ENCODE measurements at places on chromosomes 4 and X.

DNA sequence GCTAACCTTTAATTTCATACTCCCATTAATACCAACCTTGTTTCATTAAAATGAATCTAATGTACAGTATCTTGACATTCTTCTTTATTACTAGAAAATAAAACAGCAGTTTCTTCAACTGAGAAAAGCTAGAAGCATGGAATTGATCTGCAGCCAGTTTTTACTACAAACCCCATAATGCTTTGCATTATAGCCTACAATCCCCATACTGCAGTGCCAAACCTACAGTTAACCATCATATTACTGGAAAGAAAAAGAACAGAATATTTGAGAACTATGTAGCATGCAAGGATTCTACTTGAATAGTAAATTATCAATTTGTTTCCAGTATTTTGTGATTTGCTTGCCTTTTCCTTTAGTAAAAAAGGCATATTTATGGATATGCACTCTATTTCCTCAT lies 3.2 kb upstream of the IL1RAPL1 start:
- no peak for DNase-seq

GRCh38 chr4:13322681-13323101 lies 161.4 kb downstream of the RAB28 start:
- DNase-seq, result no peak

DNA sequence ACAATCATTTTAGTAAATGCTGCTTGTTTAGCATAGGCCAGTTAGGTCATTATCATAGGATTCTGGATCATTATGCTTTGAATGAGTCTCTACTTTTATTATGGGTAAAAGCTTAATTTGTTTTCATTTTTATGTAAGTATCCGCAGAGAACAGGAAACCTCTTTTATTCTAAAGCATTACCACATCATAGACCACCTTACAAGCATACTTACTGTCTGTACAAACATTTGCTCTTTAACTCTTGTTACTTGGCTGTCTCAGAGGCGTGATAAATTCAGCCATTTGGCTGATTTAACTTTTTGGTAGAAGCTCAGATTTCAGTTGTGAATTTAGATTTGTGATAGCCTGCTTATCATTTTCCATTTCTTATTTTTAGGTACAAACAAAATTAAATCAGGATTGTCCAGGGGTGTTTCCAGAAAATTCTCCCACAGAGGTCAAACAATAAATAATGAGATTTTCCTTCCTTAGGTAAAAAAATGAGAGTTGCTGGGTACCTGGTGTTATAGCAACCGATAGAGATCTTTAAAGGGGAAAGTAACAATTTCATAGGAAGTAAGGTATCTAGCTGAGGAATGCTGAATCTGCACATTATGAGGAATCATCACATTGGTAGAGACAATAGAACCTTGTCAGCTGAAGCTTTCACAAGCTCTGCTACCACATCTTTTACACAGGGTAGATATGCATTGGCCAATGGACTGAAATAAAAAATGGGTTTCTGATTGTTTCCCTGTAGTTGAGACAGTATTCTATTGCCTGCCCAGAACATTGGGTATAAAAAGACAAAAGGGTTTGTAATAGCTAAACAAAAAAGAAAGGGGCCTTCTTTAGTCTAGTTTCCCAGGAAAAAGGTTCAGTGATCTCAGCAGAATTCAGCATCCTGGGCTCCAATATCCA lies 62.5 kb downstream of the NDNF start:
- DNase-seq, result no peak

DNA sequence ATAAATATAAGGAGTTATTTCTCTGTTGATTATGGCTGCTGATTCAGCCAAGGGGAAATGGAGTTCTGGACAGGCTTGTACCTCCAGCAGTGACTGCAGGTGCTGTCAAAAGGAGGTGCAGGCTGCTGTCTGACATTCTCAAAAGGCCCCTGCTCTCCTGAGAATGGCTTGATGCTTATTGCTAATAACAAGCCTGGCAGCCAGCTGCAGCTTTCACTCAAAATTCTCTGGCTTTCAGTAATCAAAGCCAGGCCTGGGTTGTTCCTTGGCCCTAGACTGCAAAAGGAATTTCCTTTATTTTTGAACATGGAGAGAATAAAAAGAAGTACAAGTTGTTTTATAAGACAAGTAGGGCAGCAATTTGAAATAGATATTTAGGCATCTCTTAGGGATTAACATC lies 575.9 kb downstream of the MID1IP1 start:
- DNase-seq, result no peak

- DNase-seq, result no peak
Measured at GRCh38 chrX:68846536-68846935, 17.7 kb downstream of the EFNB1 start.

- DNase-seq, result no peak
Measured at GRCh38 chrX:108123591-108124366, 32.2 kb downstream of the ATG4A start.

DNA sequence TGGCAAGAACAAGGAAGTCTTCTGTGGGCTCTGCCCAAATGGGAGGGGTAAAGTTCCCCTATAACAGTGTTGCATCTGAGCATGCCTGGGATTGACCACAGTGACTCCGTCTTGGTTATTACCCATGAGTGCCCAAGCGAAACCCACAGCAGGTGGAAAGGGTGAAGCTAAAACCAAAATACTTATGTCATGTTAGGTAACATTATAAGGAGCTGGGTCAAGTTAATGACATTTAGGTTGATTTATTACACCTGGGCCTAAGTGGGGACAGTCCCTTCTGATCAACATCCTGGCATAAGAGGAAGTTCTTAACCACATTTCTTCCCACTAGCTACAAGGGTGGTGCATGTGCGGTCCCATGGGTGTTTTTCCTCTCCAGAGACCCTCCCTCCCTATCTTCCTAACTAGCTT lies 1.3 kb upstream of the ZNF732 start:
- peak; percentile 34 for DNase-seq

DNA sequence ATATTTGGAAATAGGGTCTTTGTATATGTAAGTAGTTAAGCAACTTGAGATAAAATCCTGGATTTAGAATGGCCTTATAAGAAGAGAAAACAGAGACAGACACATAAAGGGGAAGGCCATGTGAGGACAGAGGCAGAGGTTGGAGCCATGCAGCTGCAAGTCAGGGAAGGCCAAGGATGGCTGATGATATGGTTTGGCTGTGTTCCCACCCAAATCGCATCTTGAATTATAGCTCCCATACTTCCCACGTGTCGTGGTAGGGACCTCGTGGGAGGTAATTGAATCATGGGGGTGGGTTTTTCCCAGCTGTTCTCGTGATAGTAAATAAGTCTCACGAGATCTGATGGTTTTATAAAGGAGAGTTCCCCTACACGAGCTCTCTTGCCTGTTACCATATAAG lies 76.3 kb downstream of the STK32B start:
- DNase-seq, result no peak

DNA sequence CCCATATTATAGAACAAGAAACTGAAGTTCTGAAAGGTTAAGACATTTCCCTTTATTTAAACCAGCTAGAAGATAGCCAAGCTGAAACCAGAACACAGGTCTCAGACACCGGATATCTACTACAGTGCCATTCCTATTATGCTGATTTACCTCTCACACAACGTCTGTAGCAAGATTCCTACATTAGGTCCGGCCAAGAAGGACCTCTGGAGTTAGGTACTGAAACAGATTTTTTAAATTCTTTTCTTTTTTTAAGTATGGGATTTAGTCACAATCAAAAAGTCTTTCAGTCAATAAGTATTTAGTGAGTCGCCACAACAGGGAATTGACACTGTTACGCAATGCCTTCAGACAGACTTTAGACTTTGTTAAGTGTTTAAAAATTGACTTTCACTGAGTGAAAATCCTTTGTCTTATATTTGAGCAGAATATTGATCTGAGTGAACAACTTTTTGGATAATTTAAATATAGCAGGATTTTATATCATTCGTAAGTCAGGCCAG lies 26.5 kb upstream of the SPANXN4 start:
- DNase-seq, result no peak

- DNase-seq, result no peak
Measured at GRCh38 chr4:90226734-90227133, 99.5 kb downstream of the CCSER1 start.

DNA sequence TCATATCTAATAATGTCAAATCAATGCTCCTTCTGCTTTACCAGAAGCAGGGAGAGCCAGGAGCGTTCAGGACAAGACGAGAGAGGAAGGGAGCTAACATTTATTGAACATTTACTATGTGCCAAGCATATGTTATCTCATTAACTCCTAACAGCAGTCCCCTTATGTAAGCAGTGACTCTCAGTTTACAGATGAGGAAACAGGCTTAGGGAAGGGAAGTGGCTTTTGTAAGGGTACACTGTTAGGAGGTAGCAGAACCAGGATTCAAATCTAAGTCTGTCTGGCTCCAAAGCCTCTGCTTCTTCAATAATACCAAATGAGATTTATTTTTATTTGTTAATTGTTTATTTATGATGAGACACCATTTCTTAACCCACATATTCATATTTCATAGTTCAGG lies 2.6 kb upstream of the STARD8 start:
- no peak for DNase-seq

DNA sequence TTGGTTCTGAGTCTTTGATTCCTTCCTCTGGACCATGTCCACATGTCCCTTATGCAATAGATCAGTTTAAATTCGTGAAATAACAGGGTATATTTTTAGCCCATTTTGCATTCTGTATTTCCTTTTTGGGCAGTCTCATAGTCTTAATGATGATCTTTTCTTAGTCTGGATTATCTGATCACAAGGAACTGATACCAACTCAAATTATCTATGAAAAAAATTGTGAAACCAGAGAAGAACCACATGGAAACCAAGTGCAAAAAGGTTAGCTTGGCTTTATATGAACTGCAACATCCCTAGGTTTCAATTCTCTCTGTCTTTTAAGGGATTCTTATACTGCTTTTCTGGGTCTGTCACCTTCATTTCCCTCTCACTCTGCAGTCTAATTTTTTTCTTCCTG lies 608.6 kb upstream of the AADAT start:
- no peak for DNase-seq

GRCh38 chr4:20126906-20127305 lies 124.8 kb upstream of the SLIT2 start:
- DNase-seq, result no peak

- DNase-seq, result peak; percentile 78
Measured at GRCh38 chrX:120468825-120469525, at the start of gene LAMP2. Gene LAMP2 (minus strand): TSS chrX:120469296. CDS start chrX:120469169, 127 bp downstream.

GRCh38 chr4:6824772-6825402 lies 42.4 kb downstream of the KIAA0232 start:
- DNase-seq, result no peak

- no peak for DNase-seq
Measured at GRCh38 chr4:56240554-56241174, 146.6 kb downstream of the AASDH start.

DNA sequence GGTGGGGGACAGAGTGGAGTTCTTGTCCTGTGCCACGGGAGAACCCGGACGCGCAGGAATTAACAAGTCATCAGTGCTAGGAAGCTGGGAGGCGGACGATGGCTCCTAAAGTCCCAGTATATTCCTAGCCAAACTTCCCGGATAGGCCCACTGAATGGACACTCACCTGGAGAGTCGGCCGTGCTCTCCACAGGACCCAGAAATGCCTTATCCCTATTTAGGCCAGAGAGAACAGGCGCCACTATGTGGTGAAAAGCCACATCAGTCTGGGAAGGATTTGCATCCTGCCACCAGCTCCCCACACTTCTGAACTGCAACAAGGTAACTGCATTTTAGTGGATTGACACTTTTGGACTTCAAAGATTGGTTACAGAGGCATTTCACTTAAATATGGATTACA lies 1.1 kb downstream of the CFAP299 start:
- no peak for DNase-seq

DNA sequence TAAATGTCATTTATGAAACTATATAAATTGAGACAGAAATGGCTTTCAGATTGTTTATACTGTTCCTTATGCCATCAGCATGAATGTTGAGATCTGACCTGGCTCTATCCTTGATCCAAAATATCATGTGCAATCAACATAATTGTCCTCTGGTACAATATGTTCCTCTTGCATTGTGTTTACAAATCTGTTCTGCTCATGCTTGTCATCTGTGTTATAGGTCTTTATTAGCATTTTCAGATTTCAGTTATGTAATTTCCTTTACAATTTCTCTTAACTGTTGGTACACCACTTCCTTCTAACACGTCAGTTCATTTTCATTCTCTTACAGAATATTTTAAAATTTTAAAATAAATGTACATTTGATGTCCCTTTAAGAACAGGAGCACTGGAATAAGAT lies 1.6 kb downstream of the HPGD start:
- no peak for DNase-seq

GRCh38 chrX:20388594-20388993 lies 121.9 kb upstream of the RPS6KA3 start:
- no peak for DNase-seq

GRCh38 chrX:38211891-38212635 lies 8.6 kb downstream of the SRPX start:
- DNase-seq, result no peak

DNA sequence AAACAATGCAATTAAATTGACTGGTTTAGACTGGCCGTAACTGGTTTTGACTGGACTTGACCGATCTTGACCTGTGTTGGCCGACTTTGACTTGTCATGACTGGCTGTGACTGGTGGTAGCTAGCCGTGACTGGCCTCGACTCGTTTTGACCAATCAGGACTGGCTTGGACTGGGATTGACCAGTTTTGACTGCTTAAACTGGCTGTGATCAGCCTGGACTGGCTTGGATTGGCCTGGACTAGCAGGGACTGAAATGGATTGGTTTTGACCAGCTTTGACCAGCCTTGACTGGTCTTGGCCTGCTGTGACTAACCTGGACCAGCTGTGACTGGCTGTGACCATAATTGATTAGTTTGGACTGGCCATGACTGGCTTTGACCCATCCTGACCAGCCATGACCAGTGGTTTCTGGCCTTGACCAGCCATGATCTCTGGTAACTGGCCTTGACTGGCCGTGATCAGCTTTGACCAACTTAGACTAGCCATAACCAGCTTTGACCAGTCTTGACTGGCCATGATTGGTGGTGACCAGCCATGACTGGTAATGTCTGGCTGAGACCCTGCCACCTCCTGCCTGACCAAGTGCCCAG lies 13.1 kb downstream of the SUV39H1 start:
- no peak for DNase-seq

- DNase-seq, result peak; percentile 75
Measured at GRCh38 chr4:186134257-186134656, 29.8 kb downstream of the FAM149A start.

DNA sequence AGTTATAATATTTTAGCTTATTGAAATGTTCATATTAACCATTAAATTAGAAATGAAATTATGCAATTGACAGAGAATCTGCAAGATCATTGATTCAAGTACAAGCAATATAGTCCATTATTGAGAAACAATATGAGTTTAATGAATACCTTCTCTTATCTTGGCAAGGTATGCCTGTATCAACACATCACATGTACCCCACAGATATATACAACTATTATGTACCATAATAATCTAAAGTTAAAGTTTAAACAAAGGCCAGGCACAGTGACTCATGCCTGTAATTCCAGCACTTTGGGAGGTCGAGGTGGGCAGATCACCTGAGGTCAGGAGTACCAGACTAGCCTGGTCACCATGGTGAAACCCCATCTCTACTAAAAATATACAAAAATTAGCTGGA lies 514.7 kb downstream of the PCDH7 start:
- no peak for DNase-seq

GRCh38 chr4:61200916-61201526 lies 895 bp downstream of the ADGRL3 start:
- DNase-seq, result peak; percentile 36
